G401 (cell line): ENCODE measurements at places on chromosomes 4 and X. TPM values are rescaled to one million over a fixed set of nuclear protein-coding genes. Genes with fewer than 3 reads are reported as not detected.

Gene FRG2
- total RNA-seq = not detected in 2 replicates

DNA sequence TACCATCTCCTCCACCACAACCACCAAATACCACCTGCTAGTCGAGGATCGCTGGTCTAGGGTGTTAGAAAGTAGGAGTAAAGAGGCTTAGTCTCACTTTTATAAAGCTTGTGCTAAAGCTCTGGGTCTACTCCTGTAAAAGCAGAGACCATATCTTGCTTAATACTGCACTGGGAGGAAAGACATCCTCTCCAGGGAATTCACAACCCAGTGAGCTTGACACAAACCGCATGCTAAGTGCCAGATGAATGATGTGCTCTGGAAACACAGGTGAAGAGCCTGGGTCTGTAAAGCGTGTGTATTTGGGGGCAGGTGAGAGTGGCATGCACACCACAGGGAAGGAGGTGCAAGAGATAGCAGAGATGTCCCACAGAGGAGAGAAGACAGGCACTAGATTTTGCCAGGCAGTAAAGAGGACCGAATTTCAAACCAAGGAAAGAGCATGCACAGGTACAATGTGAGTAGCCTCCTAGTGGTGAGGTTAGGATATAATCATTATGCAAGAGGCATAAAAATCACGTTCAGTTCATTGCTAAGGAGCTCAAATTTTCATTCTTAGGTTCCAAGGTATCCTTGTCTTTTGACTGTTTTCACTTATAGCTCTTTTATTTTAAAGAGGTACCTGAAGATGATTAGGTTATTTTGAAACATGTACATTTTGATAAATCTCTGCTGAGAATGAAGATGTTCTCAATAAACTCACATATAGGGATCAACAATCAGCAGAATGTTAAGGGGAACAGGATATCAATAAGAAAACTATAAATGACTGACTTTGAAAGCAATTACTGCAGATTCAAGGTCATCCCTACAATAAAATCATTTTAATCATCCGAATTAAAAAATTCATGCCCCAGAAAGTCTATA, 20.7 kb downstream of the TAPT1 start:
- DNase-seq = peak; percentile 69

DNA sequence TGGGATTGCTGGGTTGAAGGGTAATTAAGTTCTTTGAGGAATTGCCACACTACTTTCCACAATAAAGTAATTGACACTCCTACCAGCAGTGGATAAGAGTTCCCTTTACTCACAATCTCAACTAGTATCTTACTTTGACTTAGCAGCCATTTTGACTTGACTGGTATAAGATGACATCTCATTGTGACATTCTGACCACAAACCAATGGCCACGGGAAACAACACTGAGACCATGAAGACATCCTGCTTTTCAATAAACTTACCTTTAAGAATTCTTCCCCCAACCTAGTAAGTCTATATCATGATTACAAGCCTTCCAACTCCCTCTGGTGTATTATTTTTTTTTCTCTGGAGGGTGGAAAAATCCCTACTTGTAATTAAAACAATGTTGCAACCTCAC, 66.9 kb upstream of the WDR1 start:
- DNase-seq = no peak

- no peak for DNase-seq
Measured at GRCh38 chrX:23603501-23603900, 63.8 kb upstream of the PRDX4 start.

DNA sequence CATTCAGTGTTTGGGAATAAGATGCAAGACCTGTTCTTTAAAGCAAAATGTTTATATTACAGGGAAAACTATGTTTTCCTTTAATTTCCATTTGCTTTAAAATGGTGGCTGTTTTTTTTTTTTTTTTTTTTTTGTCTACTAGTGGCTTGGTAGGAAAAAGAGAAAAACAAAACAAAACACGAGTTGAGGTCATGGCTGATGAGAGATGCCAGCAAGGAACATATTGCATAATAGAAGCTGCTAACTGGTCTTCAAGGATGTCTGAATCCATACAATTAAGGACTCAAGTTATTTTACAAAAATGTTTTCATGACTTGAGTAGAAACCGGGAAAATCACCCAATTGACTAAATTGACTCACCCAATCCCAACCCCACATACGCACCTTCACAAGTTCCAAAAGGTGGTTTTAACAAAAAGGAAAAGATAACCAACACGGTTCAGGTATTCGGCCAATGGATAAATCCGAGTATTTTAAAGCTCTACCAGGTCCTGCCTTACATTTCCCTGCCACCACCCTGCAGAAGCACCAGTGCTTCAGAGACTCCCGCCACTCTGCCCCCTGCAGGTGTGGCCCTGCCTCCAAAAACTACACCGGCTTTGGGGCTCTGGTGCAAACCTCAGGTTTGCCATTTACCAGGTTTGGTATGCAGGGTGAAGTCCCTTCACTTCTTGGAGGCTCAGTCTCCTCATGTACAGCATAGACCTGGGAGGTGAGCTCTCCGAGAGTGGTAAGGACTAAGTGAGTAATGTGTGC, 27.1 kb downstream of the PIR start:
- DNase-seq = no peak
